ENCODE measurements at places on chromosomes 5 and 9.

DNA sequence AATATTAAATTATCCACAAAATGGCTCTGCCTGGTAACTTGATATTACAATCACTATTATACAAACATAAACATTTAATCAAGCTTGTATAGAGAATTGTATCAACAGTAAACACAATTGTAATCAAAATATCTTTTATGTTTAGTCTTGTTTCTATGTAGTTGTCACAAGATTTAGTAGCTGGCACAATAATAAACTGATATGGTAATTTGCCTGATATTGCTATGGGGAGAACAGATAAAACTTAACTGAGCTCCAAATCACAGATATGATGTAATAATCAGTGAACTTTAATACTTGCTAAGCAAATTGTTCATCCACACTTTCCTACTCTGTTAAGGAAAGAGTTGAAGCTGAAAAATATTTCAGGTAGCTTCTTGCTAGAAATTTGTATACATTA, 189.8 kb downstream of the MPDZ start:
- H3K4me1 ChIP-seq = no peaks in the 10 kb centered on the region
- no peaks in the 10 kb centered on the region for H3K27me3 ChIP-seq
- H3K27ac ChIP-seq = no peak overlapping the region
- H3K36me3 ChIP-seq = no peaks in the 10 kb centered on the region
- DNase-seq = no peak

GRCh38 chr5:20554001-20554400, 566.0 kb upstream of the CDH18 start:
- H3K27me3 ChIP-seq = no peaks in the 10 kb centered on the region
- H3K4me3 ChIP-seq = no peak overlapping the region
- no peak for DNase-seq
- no peaks in the 10 kb centered on the region for H3K36me3 ChIP-seq

DNA sequence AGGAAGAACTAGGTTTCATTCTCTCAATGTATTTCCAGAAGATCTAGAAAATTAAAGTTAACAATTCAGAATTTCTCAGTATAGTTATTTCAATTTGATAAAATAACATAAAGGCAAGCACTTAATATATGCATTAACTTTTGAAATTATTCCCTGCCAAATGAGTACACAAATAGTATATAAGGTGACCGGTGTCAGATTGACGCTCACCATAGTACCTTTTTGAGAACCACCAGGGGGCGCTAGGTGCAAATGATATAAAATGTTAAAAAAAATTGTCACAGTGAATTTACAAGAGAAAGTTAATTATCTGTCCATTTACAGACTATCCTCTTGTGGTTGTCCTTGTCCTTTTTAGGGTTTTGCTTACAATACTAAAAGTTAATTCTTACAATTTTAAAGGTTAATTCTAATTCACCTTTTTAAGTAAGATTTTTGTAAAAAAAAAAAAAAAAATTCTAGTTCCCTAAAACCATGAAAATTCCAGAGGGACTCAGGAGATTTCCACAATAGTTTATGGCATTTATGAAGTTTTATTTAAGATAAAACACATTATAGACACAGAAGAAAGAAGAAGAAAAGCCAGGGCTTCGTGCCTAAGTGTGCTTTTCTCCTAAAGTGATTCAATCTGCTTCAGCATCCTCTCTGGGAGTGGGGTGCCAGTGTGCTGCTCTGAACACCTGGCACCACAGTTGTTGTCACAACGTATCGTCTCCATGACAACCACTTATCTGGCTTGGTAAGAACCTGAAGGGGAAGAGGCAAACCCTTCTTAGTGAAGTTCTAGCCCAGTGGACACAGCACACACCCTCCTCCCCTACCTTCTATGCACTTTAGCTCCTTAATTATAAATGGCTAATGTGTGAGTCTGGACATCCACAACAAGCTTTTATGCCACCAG, 1.7 kb downstream of the ADAMTS16 start:
- no peak overlapping the region for H3K4me3 ChIP-seq
- H3K4me1 ChIP-seq = peaks cover 23% of the 10 kb centered on the region
- H3K36me3 ChIP-seq = no peaks in the 10 kb centered on the region
- H3K27ac ChIP-seq = no peak overlapping the region

DNA sequence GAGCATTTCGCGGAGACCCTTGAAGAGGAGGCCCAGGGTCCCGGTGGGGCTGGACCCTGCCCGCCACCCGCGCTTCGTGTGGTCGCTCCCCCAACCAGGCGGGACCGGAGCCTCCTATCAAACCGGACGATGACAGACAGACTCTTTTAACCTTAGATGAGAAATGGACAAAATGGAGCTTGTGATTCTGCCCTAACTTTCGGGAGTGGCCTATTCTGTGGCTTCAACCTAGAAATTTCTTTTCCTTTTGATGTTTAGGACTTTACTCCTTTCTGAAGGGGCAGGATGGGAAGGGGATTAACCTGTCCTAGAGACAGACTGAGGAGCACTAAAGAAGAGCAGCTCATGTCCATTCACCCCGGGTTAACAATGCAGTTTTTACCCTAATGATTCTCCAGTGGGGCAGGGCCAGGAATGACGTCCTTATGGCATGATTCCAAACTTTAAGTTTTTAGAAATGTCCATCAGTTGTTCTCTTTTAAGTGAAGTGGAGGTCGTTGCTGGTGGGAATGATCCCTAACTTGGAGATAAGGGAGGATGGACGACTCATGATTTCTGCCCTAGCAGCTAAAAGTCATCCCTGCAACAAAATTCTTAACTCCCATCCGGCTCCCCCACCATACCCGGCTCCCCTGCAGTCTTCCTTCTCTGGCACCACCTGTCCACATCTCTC, 1.0 kb downstream of the NIPSNAP3A start:
- H3K4me3 ChIP-seq = peak overlapping the region; percentile 93

GRCh38 chr5:121009058-121009457, 545.0 kb downstream of the PRR16 start:
- H3K27ac ChIP-seq = no peak overlapping the region
- H3K4me3 ChIP-seq = no peak overlapping the region
- no peaks in the 10 kb centered on the region for H3K4me1 ChIP-seq
- H3K36me3 ChIP-seq = no peaks in the 10 kb centered on the region
- no peak for DNase-seq

DNA sequence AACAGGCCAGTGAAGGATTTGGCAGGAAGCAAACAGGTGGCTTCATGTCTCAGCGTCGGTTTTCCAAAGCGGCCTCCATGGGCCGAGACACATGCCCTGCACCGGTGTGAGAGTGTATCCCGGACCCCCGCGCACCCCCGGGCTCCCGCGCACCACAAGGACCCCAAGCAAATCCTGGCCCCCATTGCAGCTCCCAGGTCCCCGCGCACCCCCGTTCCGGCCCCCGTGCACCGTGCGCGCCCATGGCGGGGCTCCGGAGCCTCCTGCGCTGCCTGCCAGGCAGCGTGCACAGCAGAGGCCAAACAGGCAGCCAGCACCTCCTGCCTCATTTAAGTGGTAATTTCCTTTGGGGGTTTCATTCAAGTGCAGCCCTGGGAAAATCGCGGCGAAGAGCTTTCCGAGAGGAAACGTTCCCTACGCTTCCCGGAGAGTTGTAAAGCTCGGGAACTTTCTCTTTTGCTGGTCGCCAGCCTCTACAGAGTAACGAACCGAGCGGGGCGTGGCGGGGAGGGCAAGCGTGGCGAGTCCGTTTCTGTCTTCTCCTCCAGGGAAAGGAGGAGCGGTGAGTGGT, 145.5 kb upstream of the SLC24A2 start:
- DNase-seq = peak; percentile 63
- H3K27ac ChIP-seq = no peak overlapping the region
- peak overlapping the region; percentile 33 for H3K4me3 ChIP-seq
- no peaks in the 10 kb centered on the region for H3K4me1 ChIP-seq
- no peaks in the 10 kb centered on the region for H3K36me3 ChIP-seq

DNA sequence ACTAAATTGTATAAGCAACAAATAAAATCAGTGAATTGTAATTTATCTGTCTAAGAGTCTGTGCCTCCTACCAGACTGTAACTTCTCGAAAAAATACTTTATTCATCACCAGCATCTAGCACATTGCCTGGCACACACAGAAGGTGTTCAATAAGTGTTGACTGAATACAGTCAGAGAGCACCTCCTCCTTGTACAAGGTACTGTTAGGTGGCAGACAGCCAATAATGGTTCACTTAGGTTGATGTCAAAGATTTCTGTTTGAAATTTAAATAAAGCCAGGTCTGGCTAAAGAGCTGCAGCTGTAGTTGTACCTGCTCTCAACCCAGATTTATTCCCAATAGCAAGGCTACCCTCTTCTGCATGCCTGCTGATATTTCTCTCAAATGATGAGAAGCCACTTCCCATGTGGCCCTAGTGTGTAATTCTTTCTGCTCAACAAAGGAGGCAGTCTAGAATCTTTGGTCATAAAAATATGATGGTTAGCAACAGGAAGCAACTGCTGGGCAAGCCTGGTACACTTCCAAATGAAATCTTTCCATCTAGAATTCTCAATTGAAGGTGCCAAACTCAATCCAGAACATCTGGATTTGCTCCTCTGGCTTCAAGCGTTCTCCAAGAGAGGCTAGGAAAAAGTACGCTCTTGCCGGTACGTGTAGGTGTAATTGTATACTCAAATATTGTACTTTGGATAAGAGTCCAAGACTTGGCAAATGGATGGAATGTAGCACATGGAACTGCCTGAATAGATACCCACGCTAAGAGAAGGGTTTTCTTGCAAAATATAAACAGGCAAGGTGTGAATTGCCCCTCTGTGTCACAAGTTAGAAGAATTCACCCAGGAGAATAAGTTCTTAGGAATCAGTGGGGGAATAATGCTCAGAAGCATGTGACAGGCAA, 95.6 kb downstream of the NR6A1 start:
- H3K4me1 ChIP-seq = peaks cover 12% of the 10 kb centered on the region
- H3K36me3 ChIP-seq = no peaks in the 10 kb centered on the region
- H3K27ac ChIP-seq = no peak overlapping the region
- H3K4me3 ChIP-seq = no peak overlapping the region

DNA sequence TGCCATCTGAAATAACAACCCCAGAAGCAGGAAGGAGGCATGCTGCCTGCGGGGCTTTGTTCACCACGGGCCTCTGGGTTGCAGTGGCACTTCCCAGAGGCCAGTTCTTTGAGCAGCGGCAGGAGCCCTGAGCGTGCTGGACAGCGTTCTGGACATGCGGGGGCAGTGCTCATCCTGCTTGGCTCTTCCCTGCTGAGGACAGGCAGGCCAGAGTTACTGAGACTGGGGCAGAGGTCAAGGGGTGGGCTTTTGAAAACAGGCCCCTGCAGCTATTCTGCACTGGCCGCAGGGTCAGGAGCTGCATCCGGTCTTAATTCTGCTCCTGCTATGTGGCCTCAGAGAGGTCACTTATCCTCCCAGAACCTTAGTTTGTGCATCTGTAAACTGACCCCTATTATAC, 258.6 kb downstream of the FSTL4 start:
- no peaks in the 10 kb centered on the region for H3K36me3 ChIP-seq
- H3K27me3 ChIP-seq = no peaks in the 10 kb centered on the region
- no peaks in the 10 kb centered on the region for H3K4me1 ChIP-seq
- DNase-seq = peak; percentile 34
- H3K27ac ChIP-seq = no peak overlapping the region

- H3K4me1 ChIP-seq = peaks cover 17% of the 10 kb centered on the region
- no peaks in the 10 kb centered on the region for H3K36me3 ChIP-seq
- H3K4me3 ChIP-seq = no peak overlapping the region
- H3K27ac ChIP-seq = no peak overlapping the region
- no peaks in the 10 kb centered on the region for H3K27me3 ChIP-seq
- no peak for DNase-seq
These were observed 47.9 kb downstream of the OLFM1 start for GRCh38 chr9:135135171-135135928.

DNA sequence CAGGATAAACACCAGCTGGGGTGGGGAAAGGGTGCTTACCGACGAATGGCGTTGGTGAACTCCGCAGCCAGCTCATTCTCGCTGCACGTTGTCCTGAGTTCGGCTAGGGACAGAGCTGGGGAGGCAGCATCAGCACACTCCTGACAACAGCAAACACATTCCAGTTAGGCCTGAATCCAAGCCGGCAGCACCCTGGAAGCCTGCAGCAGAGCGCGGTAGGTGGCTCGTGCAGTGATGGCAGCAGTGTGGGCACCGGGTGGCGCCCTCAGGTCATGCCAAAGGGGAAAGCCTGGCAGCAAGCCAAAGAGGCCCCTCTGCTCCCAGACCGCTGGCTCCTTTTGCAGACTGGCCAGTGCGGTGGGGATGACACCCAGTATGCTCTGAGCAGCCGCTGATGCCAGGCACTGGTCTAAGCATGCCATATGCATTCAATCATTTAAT, 66.9 kb downstream of the DCP2 start:
- DNase-seq = no peak
- H3K4me1 ChIP-seq = peaks cover 15% of the 10 kb centered on the region
- H3K4me3 ChIP-seq = no peak overlapping the region

GRCh38 chr9:110928599-110928998, 109.7 kb downstream of the LPAR1 start:
- H3K27ac ChIP-seq = no peak overlapping the region
- H3K36me3 ChIP-seq = no peaks in the 10 kb centered on the region
- no peak overlapping the region for H3K4me3 ChIP-seq

DNA sequence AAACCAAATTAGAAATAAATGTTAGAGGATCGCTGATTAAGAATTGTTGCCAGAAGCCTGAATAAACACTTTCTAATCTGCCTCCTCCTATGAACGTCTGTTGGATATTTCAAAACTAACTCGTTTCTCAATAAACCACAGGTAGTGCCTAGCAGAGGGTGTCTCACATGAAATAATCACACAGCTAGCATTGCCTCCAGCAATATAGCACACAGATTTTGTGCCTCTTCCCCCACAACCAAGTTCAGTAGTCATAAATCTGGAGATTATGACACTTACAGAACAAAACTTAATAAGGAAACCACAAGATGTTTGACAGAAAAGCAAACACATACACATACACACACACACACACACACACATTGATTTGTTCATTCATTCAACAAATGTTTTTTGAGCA, 173.2 kb upstream of the CDH10 start:
- H3K4me1 ChIP-seq = no peaks in the 10 kb centered on the region
- no peak overlapping the region for H3K27ac ChIP-seq
- no peaks in the 10 kb centered on the region for H3K36me3 ChIP-seq
- no peaks in the 10 kb centered on the region for H3K27me3 ChIP-seq
- H3K4me3 ChIP-seq = no peak overlapping the region

- no peaks in the 10 kb centered on the region for H3K27me3 ChIP-seq
- H3K4me3 ChIP-seq = no peak overlapping the region
- H3K27ac ChIP-seq = no peak overlapping the region
- DNase-seq = no peak
- H3K36me3 ChIP-seq = no peaks in the 10 kb centered on the region
These were observed 174.5 kb upstream of the DAP start for GRCh38 chr5:10935536-10935935.

DNA sequence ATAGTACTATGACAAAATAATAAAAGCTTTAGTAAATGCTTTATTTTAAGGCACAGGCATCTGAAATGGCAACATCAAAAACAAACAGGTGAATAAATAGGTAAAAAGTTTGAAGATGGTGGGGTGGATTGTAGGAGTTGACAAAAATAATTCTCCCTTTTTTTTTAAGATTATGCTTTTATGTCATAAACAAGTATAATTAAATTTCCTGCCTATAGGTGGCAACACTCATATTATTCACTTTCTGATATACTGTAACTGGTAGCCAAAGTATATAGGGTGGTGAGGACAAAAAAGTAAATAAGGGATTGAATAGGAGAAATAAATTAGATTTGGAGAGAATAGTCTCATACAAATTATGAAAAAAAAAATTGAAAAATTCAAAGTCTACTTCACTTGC, 120.0 kb upstream of the ACOT12 start:
- no peak overlapping the region for H3K27ac ChIP-seq
- no peaks in the 10 kb centered on the region for H3K36me3 ChIP-seq
- H3K4me1 ChIP-seq = no peaks in the 10 kb centered on the region

GRCh38 chr5:158619083-158619788, 480.5 kb downstream of the EBF1 start:
- H3K36me3 ChIP-seq = no peaks in the 10 kb centered on the region
- H3K27me3 ChIP-seq = no peaks in the 10 kb centered on the region
- no peak overlapping the region for H3K27ac ChIP-seq

Data from right atrium auricular region (tissue), 2 donors.